ENCODE measurements at places on chromosomes 11 and 22. TPM values are rescaled to one million over a fixed set of nuclear protein-coding genes. Genes with fewer than 3 reads are reported as not detected.

The CHRNA10 gene
- 2.4 TPM for total RNA-seq

DNA sequence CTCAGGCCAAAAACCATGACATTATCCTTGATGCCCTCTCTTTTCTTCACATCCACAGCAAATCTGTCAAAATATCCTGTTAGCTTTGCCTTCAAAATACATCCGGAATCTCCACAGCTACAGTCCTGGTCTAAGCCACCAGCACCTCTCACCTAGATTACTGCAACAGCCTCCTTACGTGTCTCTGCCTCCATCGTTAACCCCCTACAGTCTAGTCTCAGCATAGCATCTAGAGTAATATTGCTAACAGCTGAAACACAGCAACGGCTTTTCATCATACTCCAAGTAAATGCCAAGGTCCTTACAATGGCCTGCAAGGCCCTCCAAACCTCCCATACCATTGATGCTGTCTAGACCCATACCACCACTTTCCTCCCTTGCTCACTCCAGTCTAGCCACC, 4.4 kb downstream of the TSG101 start:
- H3K4me1 ChIP-seq = no peaks in the 10 kb centered on the region
- H3K4me3 ChIP-seq = no peak overlapping the region
- no peaks in the 10 kb centered on the region for H3K36me3 ChIP-seq

GRCh38 chr11:119993722-119994121, 144.2 kb downstream of the TRIM29 start:
- H3K36me3 ChIP-seq = no peaks in the 10 kb centered on the region
- peak; percentile 22 for DNase-seq
- H3K27me3 ChIP-seq = no peaks in the 10 kb centered on the region
- H3K27ac ChIP-seq = no peak overlapping the region

GRCh38 chr11:116644941-116645305, 127.9 kb downstream of the BUD13 start:
- peak; percentile 2 for DNase-seq
- H3K4me3 ChIP-seq = no peak overlapping the region
- no peak overlapping the region for H3K27ac ChIP-seq
